ENCODE measurements at places on chromosomes 7 and 10.
A peak's percentile ranks its signal among the peaks of the same experiment; 100 is the strongest.

DNA sequence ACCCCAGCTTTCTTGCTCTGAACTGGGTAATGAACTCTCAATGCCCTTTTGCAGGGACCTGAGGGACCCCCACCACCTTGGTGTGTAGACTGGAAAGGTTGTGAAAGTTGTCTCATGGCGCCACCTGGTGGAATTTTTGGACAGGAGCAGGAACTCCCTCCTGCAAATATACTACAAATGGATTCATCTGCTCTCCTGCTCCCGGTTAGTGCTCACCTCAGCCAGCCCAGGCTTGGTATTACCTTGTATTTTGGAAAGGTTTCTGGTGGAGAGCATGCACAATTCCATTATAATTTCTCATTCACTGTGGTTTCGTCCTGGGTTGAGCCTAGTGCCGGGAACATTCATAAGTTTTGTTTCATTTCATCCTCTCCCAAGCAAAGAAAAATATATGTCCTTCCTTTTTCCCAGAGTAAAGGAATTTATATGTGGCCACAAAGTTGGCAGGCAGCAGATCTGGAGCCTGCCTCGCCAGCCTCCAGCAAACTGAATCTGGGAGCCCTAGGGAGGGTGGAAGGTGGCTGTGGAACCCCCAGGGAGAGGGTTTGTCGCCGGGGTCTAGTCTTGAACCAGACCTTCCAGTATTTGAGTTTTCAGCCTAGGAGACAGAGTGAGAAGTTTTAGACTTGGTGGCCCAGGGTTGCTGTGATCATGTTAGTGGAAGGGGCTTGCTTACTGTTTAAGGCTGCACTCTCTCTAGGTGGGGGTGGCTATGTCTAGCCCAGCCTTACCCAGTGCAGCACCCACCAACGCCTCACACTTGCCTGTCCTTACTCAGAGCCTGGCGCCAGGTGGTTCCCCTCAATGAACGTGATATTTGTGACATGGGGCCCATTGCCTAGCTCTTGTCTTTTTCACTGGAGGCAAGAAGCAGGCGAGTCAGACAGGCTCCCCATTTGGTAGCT, 9.5 kb downstream of the FAM241B start:
- peak; percentile 72 for DNase-seq

GRCh38 chr7:78434281-78434680, 635.7 kb downstream of the PHTF2 start:
- DNase-seq: no peak

- DNase-seq: no peak
Measured at GRCh38 chr7:110681941-110682340, 409.0 kb upstream of the LRRN3 start.

DNA sequence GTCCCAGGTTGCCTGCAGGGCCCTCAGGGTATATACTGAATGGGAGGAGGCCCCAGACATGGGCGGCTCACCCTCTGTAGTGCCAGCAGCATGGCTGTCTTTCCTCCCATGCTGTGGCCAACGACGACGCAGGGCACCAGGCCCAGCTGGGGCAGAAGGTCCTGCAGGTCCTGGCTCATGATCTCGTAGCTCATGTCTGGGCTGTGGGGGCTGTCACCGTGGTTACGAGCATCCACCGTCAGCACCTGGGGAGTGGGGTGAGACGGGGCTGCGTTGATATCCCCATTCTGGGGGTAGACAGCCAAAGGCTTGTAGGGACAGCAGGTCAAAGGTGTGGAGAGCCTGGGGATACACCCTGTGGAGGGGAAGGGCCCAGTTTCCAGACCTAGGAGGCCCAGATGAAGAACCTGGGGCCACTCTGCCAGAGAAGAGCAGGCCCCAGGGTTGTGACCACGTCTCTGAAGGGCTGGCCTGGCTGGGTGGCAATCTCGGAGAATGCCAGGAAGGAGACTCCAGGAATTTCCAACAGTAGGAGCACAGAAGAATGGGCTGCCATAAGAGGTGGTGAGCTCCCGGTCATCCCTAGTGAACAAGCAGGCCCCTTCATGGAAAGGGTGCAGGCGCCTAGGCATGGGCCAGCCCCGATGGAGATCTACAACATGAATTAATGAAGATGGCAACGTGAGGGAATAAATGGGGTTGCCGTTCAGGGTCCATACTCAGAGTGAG, 947 bp downstream of the ABHD11 start:
- DNase-seq: no peak

DNA sequence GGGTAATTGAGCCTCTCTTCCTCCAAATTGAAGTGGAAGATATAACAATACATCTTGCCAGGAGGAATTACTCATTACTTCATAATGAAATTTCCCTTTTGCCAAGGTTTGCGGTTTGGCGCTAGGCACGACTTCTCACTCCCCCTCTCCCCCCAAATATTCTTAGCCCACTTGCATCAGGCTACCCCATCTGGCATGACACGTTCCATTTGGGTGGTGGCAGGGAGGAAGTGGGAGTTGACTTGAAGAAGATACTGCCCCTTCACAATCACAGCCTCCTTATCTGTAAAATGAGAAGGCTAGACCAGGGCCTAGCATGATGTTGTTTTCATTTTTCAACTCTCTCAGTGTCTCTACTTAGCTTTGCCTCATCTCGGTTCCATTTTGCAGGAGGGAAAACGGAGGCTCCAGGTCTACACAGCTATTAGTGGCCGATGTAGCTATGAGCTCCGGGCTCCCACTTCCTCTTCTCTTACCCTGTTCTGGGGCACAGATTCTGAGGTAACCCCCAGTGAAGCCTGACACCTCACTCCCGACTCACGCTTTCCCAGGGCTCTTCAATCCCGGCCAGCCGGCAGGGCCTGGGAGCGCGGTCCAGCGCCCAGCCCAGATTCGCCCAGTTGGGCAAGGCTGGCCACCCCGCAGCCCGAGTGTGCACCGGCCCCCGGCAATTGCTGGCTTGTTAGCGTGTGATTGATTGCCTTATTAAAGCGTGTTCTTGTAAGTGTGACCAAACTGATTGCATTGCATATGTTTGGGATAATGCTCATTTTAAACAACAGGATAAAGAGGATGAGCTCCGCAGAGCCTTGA, 6.5 kb downstream of the EVX1 start:
- no peak for DNase-seq

GRCh38 chr10:60170250-60170649, 219.4 kb downstream of the ANK3 start:
- no peak for DNase-seq

GRCh38 chr10:10855151-10855581, 162.5 kb upstream of the CELF2 start:
- no peak for DNase-seq

- DNase-seq: no peak
Measured at GRCh38 chr7:98200364-98200763, 10.9 kb upstream of the BHLHA15 start.

DNA sequence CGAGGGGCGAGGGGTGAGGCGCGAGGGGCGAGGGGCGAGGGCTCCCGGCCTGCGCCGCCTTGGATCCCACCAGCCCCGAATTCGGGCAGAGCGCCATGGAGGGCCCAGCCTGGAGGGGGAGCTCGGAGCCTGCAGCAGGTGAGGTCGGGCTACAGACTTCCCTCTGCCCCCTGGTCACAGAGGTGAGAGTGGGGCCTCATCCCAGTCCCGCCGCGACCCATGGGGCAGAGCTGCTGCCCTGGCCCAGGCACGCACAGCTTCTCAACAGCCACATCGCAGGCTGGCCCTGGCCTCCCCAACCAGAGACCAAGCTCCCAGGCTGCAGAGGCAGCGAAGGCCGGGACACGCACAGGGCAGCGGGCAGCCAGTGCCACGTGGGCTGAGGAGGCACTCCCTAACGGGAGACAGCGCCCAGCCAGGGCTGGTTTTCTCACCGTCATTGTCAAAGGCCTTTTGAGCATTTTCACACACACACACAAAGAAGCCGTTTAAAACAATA, 191.8 kb downstream of the PTPRN2 start:
- DNase-seq: no peak

GRCh38 chr10:12394241-12395033, 45.1 kb downstream of the CAMK1D start:
- no peak for DNase-seq

DNA sequence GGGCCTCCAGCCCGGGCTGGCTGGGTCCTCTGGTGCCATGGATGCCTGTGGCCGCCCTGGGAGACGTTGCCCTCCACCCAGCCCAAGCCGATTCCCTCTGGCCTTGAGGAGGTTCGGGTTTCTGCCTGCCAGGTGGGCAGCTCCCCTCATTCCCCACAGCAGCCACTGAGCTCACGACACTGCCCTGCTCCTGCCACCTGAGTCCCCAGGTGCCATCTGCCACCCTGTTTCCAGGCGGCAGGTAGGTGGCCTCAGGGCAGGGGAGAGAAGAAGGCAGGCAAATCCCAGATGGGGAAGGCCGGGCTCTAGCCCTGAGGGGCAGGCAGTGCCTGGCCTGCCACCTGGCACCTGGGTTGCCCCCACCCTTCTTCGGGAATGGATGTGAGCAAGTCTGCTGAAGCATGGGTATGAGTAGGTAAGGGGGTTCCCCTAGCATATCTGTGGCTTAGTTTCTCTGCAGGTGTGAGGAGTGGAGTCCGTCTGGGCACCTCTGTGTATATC, 92.2 kb upstream of the PPIF start:
- no peak for DNase-seq

DNA sequence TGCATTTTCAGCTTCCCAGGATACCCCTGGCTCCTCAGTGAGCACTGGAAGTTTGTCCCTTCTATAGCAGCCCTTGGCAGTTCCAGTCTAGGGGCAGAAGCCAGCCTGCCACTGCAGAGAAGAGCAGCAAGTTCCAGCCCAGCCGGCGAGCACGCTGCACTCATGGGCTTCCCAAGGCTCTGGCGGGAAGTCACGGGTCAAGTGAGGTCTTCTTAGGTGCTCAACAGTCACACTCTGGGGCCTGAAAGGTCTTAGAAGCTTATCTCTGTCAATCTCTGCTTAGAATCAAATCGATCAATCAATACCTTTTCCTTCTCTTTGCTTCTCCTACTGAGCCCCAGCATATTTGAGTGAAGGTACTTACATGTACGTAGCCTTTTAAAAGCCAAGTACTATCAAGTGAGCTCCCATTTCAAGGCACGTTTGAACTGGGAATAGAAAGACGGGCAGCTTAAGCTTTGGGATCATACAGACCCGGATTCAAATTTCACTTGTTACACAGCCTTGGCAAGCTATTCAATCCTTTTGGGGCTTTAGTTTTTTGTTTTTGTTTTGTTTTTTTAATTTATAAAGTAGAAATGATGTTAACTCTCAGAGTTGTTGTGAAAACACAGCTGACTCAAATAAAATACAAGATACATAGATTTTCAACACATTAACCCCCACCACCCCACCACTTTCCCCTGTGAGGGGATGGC, 152.6 kb upstream of the KLF14 start:
- DNase-seq: peak; percentile 42

DNA sequence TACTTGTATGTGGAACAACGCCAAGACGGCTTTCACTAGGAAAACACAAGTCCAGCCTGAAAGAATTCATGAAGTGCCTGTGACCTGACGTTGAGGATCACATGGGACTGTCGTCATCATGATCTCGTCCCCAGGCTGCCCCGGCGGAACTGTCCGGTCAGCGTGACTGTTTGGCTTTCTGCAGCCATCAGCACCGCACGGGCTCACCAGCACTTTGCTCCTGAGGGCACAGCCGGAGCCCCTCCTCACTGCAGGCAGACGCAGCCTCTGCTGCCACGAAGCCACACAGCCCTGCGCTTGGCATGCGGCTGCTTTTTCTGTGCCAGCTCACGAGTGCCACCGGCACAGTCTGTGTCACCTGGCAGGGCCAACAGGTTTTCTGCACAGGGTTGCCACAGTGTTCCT, 9.4 kb upstream of the GET4 start:
- no peak for DNase-seq

DNA sequence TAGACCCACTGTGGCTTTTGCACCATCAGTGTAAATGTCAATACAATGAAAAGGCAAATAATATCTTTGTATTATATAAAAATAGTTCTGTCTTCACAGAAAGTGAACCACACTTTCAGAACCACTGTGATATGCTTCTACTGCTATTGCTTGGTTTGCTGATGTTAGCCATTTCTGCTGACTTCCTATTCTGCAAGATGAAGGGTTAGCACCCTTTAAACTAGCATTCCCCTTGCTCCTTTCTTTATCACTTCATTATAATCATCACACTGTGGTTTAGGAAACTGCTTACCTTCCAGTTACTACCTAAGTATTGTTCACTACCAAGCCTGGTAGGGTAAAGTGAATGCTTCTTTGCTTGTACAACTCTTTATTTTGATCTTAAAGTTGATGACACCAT, 29.2 kb downstream of the MYPN start:
- DNase-seq: no peak

DNA sequence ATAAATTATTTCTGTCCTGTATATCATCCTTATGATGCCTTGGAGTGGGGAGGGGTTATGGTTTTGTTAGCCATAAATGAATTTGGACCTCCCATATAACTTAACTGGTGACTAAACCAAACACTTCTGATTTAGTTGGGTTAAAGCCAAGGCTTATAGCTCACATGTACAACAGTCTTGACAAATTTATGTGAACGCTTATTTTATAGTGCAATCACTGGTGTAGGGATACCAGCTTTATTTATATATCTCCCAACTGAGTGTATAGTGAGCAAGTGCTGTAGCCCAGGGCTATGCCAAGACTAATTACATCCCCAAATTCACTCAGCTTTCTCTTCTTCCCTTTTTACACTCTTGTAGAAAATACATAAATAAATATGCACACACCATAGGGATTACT, 956.2 kb downstream of the SORCS3 start:
- DNase-seq: no peak

DNA sequence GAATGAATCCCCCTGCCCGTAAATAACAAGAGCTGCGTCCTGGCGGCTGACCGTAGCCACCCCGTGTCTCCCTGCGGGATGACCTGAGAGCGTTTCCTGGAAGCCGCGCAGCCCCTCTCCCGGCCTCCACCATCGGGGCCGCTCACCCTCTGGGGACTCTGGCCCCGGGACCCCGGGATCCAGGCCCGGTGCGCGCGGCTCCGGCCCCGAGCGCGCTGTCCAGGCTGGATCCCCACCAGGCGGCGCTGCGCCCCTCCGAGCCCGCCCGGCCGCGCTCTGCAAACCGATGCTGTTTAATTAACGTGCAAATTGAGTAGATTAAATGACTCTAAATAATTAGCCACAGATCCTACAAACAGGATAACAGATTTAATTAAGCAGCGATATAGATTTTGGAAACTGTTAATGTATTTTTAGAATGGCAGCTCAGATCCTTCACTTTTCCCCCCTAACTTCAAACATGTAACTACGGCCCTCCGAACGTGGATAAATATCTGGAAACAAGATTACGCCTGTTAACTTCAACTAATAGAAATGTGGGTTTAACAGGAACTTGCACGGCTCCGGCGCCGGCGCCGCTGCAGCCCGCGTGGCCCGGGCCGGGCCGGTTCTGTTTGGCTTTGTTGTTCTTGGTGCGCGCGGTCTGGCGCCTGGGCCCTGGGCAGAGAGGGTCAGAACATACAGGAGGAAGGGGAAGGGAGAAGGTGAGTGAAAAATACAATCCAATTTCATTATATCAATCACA, 7.1 kb upstream of the UNCX start:
- peak; percentile 69 for DNase-seq

DNA sequence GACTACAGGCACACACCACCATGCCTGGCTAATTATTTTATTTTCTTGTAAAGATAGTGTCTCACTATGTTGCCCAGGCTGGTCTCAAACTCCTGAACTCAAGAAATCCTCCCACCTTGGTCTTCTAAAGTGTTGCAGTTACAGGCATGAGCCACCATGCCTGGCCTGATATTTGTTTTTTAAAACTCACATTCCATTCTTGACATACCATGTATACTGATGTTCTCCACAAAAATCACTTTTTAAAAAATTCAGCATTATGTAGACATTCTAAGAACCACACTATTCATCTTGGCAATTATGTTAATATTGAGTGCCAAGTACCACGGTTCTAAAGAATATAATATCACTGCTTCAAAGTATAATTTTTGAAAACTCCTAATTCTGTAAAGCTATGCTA, 43.5 kb downstream of the IDE start:
- DNase-seq: no peak

GRCh38 chr10:71331736-71332135, 12.7 kb downstream of the SLC29A3 start:
- DNase-seq: no peak

Measured in activated T-cell treated with anti-CD3 and anti-CD28 coated beads, Interleukin-2, amount 50 U/mL, for 24 hours (primary cell).